Occipital lobe (tissue), 3 donors: ENCODE measurements at places on chromosomes 2 and 18. TPM values are rescaled to one million over a fixed set of nuclear protein-coding genes. Genes with fewer than 3 reads are reported as not detected.

DNA sequence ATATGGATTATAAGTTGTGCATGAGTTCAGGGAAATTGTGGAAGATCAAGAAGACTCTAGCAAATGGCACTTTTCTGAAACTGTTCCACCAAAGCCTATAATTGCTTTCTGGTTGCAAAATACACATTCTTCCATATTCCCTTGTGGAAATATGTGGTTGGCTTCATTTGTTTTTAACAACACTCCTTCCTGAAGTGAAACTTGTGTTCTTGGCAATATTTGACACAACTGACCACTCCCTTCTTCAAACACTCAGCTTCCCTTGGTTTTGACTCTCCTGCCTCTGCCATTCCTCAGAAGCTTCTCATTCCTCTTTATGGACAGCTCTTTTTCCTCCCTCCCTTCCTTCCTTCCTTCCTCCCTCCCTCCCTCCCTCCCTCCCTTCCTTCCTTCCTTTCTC, 192.3 kb downstream of the PMAIP1 start:
- DNase-seq = no peak

DNA sequence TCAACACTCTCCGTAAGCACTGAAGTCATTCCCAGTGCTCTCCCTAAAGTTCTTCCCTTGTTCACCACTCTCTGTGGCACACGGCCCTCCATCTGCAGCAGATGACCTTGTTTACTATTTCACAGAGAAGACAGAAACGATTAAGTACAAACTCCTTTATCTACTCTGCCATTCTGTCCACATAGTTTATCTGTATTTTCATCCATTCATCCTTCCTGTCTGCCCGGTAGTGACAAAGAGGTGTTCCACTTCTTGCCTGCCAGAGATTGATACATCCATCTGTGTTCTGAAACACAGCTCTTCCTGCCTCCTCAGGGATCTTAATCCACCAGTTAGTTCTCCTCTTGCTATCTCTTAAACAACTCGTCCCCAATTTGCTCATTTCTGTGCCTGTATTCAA, 77.9 kb upstream of the CD226 start:
- no peak for DNase-seq

- DNase-seq = no peak
Observed at GRCh38 chr2:237669628-237670392, 42.4 kb downstream of the LRRFIP1 start.

The NDUFB3 gene
- total RNA-seq = 39.8 TPM

DNA sequence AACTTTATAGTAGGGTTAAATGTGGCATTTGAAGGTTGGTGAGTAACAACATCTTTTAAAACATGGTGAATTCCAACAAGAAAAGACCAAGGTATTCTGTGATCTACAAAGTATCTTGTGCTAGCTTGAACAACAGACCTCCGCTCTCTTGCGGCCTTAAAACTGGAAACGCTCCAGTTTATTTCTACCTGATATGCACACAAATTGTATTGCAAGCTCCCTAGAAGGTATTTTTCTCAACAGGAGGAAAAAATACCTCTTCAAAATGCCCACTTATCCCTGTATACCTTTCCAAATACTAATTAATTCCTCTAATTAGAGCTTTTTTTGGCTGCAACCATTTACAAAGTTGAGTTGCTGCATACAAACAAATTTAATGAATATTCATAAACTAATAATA, 69.5 kb downstream of the KCNH7 start:
- no peak for DNase-seq

The CELF4 gene
- 60.7 TPM for total RNA-seq

- no peak for DNase-seq
Observed at GRCh38 chr2:196333397-196333796, 162.0 kb upstream of the STK17B start.
